T-helper 1 cell (primary cell): ENCODE measurements at places on chromosomes 6 and 20.

DNA sequence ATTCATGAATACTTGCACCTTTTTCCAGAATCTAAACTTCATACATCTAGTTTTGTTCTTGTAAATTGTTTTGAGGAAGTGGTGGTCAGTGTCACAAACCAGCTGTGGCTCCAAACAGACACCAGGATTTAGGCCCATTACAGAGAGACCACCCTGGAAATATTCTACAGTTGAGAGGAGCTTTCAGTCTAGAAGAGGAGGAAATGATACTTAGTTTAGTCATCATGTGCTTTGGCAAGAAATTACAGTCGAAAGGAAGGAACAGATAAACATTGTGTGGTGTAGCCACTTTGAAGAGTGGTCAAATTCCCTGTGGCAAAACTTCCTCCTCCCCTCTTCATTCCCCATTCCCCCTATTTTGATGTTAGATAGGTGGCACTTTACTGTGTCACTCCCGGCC is 15.7 kb downstream of the DCBLD1 start:
- no peak for DNase-seq

- peak; percentile 76 for DNase-seq
Measured at GRCh38 chr6:13427801-13428582, 59.4 kb downstream of the GFOD1 start.

GRCh38 chr6:43826730-43827129 is 56.7 kb downstream of the VEGFA start:
- DNase-seq, result no peak

DNA sequence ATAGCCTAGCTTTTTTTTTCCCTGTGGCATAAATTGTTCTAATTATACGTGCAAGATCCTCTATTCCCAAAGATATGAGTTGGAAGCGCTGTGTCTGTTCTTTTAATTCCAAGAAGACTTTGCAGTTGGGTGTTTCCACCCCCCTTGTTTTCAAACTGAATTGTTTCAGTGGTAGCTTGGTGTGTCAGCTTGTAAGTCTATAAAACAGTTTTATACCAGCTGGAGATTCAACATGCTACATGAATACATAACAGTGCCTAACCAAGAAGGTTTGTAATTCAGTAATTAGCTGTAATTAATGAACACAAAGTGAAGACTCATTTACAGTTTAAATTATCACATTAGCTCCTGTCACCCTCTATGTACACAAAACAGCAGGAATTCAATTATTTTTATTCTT is 154.0 kb downstream of the ZNF217 start:
- no peak for DNase-seq

- DNase-seq, result no peak
Measured at GRCh38 chr20:10381477-10381876, 52.5 kb downstream of the MKKS start.

DNA sequence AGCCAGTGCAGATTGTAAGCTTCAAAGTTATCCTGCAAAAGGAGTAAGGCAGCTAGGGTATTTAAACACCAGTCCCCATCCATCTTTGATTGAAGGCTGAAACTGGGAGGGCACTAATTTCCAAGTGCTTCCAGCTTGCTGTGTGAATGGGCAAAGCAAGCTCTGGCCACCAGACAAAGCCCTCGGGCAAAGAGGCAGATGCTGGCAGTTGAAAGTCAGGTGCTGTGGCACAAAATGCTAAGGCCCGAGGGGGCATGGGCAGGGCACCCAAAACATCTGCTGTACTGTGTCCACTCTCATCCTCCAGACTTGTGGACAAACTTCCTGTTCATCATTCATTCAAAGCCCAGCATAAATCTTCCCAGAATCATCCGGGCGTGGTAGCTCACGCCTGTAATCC is 62.9 kb downstream of the TRMT6 start:
- DNase-seq, result no peak

DNA sequence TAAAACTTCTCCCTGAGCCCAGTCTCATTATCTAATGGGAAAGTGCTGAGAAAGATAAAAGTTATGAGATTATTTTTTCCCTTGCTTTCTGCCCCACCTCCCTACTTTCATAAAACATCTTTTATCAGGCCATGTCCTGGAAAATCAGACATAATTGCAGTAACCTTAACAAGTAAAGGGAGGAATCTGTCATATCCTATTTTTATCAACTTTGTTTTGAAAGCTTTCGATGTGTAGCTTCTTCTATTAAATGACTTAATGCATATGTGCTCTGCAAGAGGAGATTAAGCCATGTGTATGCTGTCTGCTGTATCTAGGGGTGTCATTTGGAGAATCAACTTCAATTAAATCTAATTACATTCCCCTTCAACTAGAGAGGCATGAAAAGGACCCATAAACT is 408.9 kb downstream of the CBLN4 start:
- no peak for DNase-seq

DNA sequence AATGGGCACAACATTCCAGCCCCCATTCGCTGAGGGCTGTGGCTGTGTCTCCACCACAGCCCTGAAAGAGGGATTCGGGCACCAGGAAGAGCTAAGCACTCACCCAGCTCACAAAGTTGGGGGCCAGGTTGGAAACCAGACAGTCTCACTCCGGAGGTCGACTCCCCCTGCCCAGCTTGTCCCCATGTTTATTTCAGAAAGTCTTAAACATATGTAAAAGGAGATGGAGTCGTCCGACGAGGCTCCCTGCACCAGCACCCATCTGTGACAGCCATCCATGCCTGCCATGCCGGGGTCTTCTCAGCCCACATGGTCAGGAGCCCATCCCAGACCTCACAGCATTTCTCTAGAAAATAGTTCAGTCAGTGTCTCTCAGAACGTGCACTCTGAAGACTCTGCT is 63.6 kb upstream of the STX16 start:
- no peak for DNase-seq

DNA sequence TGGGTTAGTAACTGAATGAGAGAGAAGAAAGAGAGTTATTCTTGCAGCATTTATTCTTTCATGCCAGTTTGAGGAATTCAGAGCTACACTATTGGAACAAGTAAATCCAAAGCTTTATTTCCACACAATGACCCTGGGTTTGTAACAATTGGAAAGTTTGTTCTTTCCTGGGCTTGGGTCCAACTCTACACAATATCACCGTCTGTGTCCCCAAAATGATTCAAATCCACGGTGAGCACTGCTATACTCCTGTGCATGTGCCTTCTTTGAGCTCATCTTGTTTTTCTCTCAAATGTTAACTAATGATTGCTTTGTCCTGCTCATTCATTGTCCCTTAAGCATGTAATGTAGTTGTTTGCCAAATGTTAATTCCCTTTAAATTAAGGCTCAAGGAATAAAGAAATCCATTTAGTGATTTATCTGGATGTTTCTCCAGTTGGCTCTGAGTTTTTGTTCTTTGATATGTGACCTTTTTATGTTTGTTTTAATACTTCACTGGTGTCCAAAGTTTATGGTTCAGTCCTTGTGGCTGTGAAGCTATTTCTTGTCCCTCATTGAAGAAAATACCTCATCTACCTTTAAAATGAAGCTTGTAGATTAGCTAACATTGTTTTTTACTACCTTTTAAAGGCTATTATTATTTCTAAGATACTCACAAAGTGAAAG is 20.5 kb upstream of the CRISP3 start:
- DNase-seq, result no peak

DNA sequence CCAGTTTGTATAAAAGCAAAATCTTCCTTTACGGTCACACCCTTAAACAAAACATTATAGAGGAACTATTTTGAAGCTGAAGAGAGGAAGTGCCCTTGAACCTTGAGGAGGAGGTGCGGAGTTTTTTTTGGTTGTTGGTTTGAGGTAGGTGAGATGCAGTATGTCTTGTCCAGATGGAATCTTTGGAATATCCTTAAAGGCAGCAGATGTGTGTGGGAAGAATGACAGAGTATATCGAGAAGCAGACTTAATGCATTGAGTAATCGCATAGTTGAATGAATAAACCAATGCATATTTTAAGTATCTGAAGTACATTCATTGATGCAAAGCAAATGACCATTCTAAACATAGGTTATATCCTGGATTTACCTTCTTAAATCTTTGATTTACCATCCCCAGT is 49.9 kb downstream of the AIG1 start:
- DNase-seq, result no peak

DNA sequence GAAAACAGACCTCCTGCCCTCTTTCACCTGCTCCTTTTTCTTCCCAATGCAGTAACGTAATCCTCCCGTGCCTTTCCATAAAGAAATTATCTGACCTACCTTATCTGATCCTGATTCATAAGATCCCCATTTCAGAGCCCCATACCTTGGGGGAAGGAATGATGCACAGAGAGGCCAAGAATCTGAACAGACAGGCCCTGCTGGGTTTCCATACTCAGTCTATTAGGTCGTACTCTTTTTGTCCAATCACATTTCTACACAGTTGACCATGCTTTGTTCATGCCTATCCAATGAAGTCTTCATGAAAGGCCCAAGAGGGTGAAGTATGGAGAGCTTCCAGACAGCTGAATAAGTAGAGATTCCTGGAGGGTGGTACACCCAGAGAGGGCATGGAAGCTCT is 25.3 kb downstream of the SRPK1 start:
- no peak for DNase-seq

DNA sequence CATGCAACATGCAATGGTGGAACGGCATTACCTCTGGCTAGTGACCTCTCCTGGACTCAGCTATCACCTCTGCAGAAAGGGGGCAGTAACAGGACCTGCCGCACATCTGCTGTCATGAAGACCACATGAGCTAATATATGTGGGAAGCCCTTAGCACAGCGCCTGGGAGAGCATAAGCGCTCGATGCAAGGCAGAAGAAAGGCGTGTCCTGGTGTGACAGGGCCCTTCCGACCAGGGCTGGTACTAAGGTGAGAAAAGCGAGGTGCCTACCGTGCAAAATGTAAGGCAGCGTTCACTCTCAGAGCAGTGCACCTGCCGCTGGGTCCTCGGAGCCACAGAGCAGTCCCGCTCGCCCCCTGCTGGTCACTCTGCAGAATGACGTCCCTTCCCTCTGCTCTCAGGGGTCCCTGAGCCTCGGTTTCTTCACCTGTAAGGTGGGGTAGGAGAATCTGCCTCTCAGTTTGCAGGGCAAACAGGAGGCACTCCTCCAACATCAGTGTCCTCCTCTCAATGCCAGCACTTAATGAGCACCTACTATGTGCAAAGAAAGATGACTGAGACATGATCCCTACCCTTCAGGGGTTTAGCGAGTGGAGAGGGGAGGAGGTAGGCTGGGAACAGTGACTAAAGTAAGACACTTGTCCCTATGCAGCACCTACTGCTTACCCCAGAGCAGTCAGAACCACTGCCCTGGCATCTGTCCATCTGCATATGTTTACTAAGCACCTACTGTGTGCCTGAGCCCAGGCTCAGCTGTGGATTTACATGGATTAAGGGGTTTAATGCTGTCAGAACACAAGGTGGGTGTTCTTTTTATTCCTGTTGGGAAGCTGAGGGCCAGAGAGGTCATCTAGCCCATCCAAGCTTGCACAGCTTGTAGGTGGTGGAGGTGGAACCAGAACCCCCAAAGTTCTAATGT is 41.1 kb upstream of the PTGIS start:
- peak; percentile 60 for DNase-seq

GRCh38 chr6:98847779-98848538 is 13.6 kb downstream of the POU3F2 start:
- no peak for DNase-seq

DNA sequence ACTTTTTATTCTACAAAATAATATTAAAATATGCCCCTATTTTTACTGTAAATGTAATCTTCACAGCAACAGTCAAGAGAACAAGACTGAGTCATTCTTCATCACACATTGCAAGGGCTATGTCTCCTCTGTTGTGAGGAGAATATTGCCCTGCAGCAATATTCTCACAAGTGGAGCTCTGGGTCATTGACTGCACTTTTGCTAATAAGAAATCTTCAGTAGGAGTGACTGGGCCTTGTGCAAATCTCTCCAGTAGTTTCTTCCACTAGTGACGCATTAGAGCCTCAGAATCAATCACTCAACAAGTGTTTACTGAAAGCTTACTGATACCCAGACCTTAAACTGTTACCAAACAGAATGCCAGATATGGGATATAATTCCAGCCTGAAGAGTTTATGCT is 49.1 kb downstream of the LAMA2 start:
- DNase-seq, result no peak

DNA sequence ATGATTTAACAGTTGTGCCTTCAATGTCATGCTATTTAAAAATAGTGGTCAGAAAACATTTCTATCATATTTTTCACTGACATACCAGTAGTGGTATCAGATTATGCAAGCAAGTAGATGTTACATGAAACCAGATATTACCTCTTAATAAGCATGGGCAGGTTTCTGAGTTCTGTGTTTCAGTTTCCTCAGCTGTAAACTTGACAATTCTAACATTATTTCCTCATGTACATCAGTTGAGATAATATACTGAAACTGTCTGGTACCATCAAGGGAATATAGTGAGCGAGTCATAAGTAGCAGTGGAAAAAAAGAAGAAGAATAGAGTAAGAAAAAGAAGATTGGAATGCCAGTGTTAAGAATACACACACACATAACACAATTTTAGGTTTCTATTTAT is 477.9 kb upstream of the MANEA start:
- DNase-seq, result no peak

- DNase-seq, result no peak
Measured at GRCh38 chr6:166245148-166245547, 63.0 kb downstream of the PRR18 start.

GRCh38 chr20:43726811-43727338 is at the start of gene GTSF1L:
TSS of gene GTSF1L (minus strand) at chr20:43727002. CDS start at chr20:43726694, 308 bp downstream.
- DNase-seq, result no peak

DNA sequence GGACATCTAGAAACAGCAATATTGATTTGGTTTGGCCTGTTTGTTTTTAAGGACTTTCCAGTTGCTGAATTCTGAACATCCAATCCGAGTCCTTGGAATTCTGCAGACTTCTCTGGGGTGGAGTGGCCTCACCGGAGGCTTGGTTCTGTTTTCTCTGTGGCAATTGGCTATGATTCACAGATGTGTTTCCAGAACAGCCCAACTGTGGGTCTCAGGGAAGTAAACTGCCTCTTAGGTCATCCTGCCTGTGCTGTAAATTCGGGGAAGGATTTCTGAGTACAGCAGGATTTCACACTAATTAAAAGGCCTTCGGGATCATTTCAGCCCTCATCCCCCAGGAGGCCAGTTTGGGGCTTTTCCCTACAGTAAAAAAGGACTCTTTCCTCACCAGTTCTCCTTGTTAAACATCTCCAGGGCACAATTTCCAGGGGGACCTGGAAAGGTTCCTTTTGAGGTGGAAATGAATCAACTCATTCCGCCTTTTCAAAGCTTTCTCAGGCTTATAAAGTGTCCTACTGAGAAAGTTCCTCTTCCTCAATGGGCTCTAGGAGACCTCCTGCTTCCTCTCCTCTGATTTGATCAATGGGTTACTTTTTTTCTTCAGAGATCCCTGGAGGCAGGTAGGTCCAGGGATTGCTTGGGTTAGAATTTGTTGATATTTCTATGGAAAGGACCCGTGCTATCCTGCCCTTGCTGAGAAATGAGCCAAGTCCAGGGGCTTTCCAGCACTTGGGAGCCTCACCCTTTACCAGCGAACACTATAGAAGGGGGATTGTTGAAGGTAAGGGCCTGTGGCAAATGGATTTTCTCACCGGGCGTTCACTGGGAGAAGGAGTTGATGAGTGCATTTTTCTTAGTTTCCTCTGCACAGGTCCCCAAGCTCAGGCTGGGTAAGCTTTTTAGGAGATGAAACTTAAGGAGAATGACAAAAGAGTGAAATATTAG is 114.6 kb downstream of the CLIC5 start:
- no peak for DNase-seq
